ENCODE measurements at places on chromosomes 7 and 10.

DNA sequence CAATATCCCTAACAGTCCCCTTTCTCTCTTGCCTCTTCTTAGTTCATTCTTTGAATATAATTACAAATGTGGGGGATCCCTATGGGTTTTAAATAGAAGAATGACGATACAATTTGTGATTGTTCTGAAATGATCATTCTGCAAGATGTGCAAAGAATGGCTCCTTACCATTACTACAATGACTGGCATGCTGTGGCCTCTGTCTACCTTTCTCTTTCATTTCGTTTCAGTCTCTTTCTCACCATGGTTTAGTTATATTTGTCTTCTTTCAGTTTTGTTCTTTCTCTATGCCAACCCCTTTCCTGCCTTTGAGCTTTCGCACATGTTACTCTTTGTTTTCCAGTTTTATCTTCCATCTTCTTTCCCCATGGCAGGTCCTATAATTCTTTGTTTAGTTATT lies 176.5 kb downstream of the SUGCT start:
- no peak for DNase-seq

GRCh38 chr10:60186315-60187071 lies 203.2 kb downstream of the ANK3 start:
- DNase-seq, result no peak

DNA sequence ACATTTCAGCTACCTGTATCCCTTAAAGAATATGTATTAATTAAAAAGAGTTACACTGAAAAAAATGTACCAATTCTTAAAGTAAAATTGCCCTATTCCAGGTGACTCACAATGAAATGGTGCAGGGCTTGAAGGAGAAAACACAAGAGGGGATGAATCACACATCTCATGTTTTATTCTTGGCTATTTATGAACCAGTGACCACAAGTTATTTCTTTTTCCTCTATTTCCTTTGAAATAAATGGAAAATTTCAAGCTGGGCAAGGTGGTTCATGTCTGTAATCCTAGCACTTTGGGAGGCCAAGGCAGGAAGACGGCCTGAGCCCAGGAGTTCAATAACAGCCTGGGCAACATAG lies 106.8 kb downstream of the UBE2H start:
- DNase-seq, result peak; percentile 35

GRCh38 chr10:88687853-88688467 lies 18.1 kb upstream of the LIPK start:
- DNase-seq, result peak; percentile 40

GRCh38 chr7:120303105-120303504 lies 30.1 kb downstream of the KCND2 start:
- DNase-seq, result no peak

GRCh38 chr10:122139627-122140170 lies 131.4 kb upstream of the BTBD16 start:
- DNase-seq, result no peak

GRCh38 chr10:55495555-55495954 lies 694.5 kb upstream of the PCDH15 start:
- no peak for DNase-seq

DNA sequence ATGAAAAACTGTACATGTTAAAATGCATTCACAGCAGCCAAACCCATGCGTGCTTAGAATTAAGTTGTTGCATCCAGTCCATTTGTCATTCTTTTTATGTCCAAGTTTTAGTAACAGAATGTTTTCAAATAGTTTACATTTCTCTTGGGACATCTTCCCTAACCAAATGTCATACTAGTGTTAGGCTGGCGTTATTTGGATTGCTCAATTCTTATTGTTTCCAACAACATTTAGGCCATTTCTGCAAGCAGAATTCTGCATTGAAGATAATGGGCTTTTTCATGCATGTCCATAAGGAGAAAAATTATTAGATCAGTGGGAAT lies 203.0 kb downstream of the HIBADH start:
- DNase-seq, result no peak
